Activated CD4-positive, alpha-beta memory T cell treated with anti-CD3 and anti-CD28 coated beads for 36 hours (primary cell): ENCODE measurements at places on chromosomes 11 and 22.

- no peak for DNase-seq
These were observed 10.0 kb downstream of the MMP7 start for GRCh38 chr11:102520514-102520913.

DNA sequence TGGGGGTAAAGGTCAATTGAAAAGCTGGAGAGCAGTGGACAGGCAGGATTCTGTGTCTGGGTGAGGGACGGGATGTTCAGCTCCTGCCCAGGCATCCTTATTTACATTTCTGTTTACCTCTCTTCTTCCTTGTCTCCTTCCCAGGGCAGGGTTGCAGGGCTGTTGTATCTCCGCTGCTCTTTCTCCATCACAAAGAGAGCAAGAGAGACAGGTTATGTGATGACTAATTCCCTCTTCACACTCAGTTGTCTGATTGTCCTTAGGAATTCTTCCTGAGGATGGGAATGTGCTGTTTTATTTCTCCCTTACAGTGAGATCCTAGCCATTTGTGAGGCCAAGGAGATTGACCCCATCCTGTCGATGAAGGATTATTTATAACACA is 104.9 kb downstream of the VPREB1 start:
- no peak for DNase-seq

- peak; percentile 77 for DNase-seq
These were observed 2.9 kb upstream of the TUBGCP6 start for GRCh38 chr22:50247748-50248147.

DNA sequence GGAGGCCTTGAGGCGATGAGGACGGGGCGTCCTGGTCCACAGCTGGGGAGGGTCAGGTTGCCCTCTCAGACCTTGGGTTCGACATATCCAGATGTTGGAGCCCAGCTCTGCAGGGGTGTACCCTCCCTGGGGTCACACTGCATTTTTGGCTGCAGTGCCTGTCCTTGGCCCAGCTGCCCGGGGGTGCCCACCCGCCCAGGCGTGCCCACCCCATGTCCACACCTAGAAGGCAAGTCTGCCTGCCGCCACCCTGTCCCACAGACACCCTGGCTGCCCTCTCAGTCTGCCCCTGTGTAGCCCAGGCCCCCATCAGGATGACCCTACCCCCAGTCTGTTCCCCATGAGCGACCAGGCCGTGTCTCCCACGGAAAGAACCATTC is 3.0 kb downstream of the LSP1 start:
- DNase-seq: no peak

DNA sequence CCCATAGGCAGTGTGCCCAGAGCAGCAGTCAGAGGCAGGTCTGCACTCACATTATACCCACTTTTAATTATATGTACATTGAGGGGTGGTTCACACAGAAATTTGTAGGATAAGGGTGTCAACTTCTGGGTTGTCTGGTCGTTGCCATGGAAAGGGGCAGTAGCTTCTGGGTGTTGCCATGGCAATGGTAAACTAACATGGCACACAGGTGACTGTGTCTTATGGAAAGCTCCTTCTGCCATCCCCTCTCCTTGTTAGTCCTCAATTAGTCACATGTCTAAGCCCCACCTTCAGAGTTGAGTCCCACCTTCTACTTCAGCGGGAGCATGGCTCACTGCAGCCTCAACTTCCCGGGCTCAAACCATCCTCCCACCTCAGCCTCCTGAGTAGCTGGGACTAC is 56.3 kb upstream of the ATXN10 start:
- no peak for DNase-seq

GRCh38 chr22:48496226-48496845 is 1331.3 kb downstream of the BRD1 start:
- no peak for DNase-seq
